ENCODE measurements at places on chromosomes 7 and 10.
A peak's percentile ranks its signal among the peaks of the same experiment; 100 is the strongest.

DNA sequence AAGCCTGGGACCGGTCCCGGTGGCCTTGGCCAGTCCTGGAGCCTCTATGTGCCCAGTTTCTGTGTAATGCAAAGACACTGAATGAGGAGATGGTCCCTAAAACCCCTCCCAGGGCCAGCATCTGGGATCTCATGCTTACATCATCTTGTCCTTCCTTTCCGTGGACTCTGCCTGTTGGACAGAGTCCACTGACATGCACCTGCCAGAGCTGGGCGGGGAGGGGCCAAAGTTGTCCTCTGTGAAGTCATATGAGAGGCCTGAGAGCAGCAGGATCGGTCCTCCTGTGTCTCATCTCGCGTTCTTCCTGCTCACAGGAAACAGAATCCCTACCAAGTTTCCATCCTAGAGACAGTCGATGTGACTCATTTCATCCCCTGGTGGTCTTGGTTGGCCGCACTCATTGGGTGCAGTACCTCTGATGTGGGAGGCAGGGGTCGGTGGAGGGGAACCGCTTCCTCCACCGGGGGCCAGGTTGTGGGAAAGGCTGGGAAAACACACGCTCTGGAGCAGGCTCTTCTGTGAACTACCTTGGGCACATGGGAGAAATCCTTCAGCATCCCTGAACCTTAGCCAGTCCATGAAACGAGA, 389.6 kb upstream of the PODXL start:
- DNase-seq: no peak

DNA sequence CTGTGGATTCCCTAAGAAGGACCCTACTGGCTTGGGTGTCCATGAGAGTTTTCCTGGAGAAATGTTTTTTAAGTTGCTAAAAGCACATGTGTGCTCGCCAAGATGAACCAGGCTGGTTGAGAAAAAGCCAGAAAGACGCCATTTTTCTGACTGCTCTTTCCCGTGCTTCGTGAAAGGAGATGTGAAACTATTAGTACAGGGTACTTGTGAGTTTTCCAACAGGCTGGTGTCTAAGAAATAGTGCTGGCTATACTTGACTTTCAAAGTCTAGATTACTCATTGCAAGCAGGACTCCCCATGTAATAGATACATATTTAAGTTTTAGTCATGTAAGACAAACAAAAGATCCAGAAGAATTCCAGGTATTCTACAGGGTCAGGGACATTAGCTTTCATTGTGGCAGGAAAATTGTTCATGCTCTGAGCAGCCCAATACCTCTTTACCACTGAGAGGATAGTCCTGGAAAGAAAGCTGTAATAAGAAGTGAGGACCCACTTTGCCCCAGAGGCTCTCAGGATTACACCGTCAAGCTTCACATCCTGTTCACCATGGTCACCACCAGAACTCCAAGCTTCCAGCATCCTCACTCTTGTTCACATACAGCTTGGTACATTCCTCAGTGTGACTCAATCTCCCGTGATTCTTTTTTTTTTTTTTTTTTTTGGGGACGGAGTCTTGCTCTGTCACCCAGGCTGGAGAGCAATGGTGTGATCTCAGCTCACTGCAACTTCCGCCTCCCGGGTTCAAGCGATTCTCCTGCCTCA, 43.8 kb upstream of the ICA1 start:
- DNase-seq: no peak

- DNase-seq: no peak
Observed at GRCh38 chr10:77590344-77591237, 47.0 kb downstream of the KCNMA1 start.

DNA sequence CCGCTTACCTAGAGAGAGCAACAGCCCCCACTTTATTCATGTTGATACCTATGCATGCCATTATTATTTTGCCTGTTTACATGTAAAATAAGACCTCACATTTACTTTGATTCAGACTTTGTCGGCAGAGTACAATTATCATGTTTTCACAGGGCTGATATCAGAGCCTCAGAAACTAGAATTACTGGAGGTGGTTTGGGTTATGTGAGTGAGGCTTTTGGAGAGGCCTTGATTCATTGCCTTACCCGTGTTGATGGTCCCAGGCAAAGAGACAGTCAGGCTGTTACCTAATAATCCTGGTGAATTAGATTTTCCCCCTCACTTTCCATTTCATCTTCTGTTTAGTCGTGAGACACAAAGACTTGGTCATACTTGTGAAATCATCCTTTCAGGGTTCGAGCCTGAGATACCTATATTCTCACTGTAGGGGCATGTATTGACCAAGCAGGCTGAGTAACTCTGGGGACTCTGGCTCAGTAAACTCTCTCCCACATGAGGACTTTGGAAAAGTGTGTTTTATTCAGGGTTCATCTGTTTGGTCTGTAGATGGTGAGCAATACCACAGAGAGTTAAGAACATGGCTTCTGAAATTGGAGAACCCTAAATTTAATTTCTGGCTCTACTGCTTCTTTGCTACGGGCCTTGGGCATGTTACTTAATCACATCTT, 150.9 kb downstream of the CELF2 start:
- DNase-seq: no peak

DNA sequence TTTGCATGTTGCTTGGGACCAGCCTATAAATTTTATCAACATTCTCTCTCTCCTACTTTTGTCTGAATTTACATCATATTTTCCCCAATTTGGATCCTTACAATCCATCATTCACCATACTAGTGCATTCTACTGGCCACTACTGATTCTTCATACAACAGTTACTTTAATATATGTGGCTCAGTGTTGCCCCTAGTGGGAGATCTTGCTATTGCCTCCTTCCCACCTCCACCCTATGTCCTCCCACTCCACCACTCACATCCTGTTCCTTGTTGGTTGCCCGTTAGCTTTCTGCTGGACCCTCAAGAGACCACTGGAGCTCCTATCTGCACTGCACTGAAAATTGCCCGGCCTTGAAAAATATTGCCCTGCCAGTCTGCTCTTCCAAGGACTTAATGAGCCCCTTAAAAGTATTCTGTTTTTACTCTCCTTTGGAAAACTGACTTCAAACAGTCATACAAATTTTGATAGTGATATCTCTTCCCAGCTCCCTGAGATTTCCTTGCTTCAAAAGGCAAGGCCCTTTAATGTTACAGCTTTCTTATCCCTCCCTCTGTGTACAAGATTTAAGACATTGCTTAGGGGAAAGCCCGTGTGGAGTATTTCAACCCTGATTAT, 243.2 kb upstream of the TMEM229A start:
- DNase-seq: no peak

DNA sequence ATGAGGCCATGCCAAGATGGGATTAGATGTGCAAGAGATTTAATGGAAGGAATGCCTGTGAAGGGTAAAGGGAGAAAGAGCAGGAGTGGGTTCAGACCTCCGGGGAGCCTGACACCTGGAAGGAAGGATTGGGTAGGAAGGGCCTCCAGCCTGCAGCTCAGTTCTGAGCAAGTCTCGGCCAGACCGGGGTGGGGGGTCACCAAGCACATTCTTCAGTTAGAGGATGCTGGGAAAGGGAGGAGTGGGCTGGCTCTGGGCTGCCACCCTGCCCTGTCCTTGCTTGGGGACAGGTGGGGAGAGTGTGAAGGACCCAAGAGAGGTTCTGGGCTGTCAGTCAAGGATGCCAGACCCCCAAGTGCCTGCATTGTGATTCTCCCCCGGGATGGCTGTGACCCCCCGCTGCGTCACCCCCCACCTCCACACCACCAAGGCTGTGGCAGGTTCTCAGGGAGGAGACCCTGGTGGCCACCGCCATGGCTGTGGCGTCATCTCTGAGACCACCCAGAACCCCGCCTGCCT, 16.5 kb upstream of the PRKAG2 start:
- no peak for DNase-seq

DNA sequence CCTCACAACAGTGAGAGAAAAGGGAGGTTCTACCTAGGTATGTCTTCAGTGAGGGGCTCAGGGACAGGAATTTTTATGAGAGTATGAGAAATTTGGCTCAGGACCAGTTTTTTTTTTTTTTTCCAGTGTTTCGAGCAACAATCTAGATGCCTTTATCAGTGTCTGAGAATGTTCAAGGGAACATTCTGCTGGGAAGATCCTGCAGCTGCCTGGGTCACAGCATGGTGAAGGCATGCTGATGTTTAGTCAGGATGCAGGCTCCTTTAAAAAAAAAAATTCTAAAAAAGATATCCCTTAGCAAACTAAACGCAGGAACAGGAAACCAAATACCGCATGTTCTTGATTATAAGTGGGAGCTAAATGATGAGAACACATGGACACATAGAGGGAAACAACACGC, 31.0 kb downstream of the SBDS start:
- DNase-seq: no peak

- no peak for DNase-seq
Observed at GRCh38 chr7:88366845-88367244, 60.2 kb upstream of the STEAP4 start.

- no peak for DNase-seq
Observed at GRCh38 chr10:10813656-10814055, 204.0 kb upstream of the CELF2 start.

DNA sequence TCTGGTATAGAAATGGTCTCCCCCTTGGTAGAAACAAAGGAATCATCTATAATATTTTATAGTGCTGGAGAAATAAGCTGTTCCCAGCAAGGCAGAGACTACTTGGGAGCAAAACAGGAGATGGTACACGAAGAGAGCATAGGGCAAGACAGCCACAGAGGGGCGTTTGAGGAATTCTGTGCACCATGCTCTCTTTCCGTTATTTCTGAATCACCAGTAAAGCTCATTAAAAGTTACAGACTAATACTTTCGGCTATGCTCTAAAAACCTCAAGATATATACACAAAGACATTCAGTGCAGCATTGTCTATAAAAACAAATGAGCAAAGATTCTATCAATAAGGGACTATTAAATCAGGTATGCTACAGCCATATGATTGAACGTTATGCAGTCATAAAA, 68.5 kb upstream of the FHIP2A start:
- no peak for DNase-seq

DNA sequence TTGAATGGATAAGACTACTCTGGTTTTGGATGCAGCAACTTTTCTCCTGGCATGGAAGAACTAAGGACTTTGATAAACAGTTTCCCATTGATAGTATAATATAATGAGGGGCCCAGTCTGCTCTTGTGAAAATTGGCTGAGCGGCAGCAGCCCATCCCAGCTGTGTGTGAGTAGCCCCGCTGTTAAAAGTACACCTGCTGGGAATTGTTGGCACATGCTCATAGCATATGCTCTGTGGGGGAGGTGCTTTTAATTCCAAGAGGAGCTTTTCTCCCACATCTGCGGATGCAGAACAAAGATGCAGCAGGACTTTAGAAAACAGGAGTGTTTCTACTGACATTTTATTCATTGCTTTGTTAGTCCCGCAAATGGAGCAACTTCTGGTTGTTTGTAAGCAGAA, 19.0 kb downstream of the SRI start:
- peak; percentile 27 for DNase-seq

DNA sequence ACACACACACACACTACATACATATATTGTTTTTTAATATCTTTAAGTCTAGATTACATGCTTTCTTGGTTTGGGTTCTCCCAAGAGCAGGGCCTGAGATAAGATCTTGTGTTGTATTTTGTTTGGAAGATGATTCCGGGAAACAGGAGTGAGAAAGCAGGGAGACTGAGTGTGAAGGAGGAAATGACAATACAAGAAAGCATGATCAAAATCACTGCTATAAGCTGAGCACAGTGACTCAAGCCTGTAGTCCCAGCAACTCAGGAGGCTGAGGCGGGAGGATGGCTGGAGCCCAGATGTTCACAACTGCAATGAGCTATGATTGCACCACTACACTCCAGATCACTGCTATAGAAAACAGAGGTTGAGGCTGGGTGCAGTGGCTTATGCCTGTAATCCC, 267.6 kb downstream of the SKIDA1 start:
- no peak for DNase-seq

- DNase-seq: no peak
Observed at GRCh38 chr7:132451161-132451560, 125.1 kb downstream of the PLXNA4 start.

DNA sequence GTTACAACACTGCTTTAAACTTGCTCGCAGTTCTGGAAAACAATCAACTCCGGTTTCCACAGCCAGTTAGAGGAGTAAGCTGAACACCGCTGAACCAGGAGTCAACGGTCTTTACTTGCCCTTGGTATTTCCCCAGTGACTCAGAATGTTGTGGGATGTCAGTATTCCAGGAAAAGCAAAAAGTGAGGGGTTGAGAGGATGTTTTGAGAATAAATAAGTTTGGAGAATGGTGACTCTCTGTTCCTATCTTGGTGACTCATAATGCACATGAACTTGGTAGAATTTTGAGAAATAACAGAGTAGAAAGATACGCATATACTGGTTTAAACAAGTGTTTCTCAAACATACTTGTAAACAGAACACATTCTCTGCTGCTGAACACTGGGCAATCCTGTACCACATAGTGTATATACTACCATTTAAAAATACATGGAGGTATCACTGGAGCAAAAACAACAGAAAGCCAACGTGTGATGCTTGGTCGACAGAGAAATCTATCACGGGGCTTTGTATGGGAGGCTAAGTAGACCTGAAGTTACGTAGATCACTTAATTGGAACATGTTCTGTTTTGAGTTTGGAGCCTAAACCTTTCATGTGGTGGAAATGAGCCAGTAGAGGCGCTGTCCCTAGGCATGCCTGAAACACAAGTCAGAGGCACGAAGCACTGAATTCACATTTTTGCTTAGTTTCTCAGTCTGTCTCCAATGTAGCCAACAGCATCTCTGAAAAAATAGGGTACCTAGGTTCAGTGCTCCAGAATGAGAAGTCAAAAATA, 534.3 kb downstream of the PARD3 start:
- no peak for DNase-seq

DNA sequence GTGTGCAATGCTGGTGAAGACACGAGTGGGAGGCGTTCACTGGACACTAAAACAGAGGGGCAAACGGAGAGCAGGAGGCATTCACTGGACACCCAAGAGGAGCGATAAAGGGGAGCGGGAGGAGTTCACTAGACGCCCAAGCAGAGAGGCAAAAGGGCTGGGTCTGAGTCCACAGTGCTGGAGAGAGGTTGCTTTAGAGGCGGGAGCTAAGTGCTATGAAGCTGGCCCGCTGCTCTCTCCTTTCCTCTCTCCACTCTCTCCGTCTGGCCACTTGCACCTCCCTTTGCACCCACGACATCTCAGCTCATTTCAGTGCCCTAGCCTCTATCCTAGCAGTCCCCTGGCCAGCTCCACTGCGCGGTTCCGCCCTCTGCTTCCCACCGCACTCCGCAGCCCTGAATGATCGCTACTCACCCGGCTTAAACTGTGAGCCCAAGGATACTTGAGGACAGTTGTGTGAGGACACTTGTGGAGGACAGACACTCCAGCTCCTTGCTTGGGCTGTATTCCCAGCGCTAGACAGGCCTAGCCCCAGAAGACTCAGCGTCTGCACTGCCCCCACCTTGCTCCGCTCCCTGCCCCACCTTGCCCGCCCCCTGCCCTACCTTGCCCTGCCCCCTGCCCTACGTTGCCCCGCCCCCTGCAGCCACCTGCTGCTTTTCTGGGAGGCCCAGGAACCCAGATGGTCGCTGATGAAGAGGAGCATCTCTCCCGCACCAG, 78.8 kb upstream of the CPXM2 start:
- no peak for DNase-seq

Data from NCI-H187 (cell line).